Chondrocyte (in vitro differentiated cells): ENCODE measurements at places on chromosomes 11 and 22. TPM values are rescaled to one million over a fixed set of nuclear protein-coding genes. Genes with fewer than 3 reads are reported as not detected.

DNA sequence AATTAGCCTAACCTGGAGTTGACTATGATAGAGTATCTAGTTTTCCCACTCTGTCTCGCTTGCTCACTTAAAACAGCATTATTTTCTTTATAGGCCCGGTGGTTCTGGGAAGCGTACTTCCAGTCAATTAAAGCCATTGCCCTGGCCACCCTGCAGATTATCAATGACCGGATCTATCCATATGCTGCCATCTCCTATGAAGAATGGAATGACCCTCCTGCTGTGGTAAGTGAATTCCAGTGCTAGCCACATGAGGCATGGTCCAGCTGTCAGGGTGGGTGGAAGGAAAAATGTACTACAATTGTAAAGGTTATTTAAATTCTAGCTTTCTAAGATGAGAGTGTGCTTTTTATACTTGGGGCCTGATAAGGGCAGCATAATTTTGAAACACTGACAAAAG lies 76.0 kb downstream of the EXT2 start:
- H3K36me3 ChIP-seq: peaks cover 4% of the 10 kb centered on the region
- H3K4me3 ChIP-seq: no peak overlapping the region
- no peak for DNase-seq
- peaks cover 23% of the 10 kb centered on the region for H3K4me1 ChIP-seq

- H3K27me3 ChIP-seq: no peaks in the 10 kb centered on the region
- H3K27ac ChIP-seq: no peak overlapping the region
Observed at GRCh38 chr11:46679241-46680163, 20.9 kb downstream of the ARHGAP1 start.

- H3K4me3 ChIP-seq: no peak overlapping the region
- no peak for DNase-seq
- H3K27me3 ChIP-seq: no peaks in the 10 kb centered on the region
Observed at GRCh38 chr22:31150615-31151014, 9.4 kb upstream of the RNF185 start.

- no peaks in the 10 kb centered on the region for H3K27me3 ChIP-seq
- no peak overlapping the region for H3K27ac ChIP-seq
- H3K4me1 ChIP-seq: no peaks in the 10 kb centered on the region
Observed at GRCh38 chr11:41267451-41267850, 192.0 kb downstream of the LRRC4C start.

DNA sequence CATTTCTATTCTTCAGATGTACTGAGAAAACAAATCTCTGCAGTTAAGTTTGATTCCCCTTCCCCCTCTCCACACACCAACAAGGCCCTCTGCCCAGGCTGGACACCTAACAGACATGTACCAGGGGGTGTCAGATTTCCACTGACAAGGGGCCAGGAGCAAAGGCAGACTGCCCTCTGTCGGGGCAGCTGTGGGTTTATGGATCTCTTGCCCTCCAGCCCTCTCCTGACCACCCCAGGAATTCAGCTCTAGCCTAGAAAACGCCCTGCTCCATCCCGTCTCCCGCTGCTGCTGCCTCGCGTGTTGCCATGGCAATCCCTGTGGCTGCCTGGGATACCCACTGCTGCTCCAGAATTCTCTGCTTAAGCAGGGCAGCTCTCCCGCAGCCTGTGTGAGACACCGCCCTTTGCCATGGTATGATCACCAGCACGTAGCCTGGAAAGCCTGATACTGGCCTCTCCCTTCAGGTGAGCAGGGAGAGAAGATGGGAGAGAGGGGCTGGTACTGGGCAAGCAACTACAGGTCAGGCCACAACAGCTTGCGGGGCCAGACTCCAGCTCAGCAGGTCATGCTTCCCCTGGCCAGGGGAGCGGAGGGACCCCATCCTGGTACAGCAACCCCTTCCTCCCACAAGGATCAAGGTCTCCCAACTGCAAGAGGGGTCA lies 41.6 kb downstream of the BUD13 start:
- no peaks in the 10 kb centered on the region for H3K36me3 ChIP-seq
- H3K27ac ChIP-seq: no peak overlapping the region
- H3K4me1 ChIP-seq: peaks cover 15% of the 10 kb centered on the region
- no peak overlapping the region for H3K4me3 ChIP-seq

DNA sequence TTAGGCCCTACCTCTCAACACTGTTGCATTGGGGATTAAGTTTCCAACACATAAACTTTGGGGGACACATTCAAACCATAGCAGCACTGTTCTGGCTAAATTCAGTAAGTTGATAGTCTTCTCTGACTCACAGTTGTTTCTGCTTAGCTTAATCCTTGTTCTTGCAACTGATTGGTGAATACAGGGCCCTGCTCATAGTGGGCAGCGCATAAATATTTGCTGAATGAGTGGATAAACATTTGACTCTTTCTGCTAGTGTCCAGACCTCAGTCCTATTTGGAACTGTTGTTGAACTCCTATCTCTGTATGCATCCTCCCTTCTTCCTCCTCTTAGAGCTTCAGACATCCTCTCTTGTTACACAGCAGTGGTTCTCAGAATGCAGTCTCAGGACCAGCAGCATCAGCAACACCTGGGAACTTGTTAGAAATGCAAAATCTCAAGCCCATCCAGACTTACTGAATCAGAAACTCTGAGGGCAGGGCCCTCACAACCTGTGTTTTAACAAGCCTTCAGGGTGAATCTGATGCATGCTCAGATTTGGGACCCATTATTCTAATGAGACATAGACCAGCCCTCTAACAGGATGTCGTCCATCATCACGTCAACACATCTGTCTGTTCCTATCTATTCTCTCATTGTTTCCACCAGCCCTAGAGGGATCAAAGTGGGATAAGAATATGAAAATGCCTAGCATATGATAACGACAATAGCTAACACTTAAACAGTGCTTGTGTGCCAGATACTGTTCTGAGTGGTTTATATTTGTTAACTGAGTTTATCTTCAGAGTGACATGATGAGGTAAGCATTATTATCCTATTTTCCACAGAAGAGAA lies 22.3 kb downstream of the SPON1 start:
- H3K36me3 ChIP-seq: no peaks in the 10 kb centered on the region
- no peaks in the 10 kb centered on the region for H3K4me1 ChIP-seq
- no peak overlapping the region for H3K27ac ChIP-seq
- no peak for DNase-seq
- peaks cover 27% of the 10 kb centered on the region for H3K27me3 ChIP-seq
- no peak overlapping the region for H3K4me3 ChIP-seq

- H3K4me1 ChIP-seq: peaks cover 48% of the 10 kb centered on the region
- no peak overlapping the region for H3K4me3 ChIP-seq
- H3K27me3 ChIP-seq: no peaks in the 10 kb centered on the region
- no peak overlapping the region for H3K27ac ChIP-seq
- peaks cover 38% of the 10 kb centered on the region for H3K36me3 ChIP-seq
Observed at GRCh38 chr11:62535802-62536201, 10.8 kb downstream of the AHNAK start.

DNA sequence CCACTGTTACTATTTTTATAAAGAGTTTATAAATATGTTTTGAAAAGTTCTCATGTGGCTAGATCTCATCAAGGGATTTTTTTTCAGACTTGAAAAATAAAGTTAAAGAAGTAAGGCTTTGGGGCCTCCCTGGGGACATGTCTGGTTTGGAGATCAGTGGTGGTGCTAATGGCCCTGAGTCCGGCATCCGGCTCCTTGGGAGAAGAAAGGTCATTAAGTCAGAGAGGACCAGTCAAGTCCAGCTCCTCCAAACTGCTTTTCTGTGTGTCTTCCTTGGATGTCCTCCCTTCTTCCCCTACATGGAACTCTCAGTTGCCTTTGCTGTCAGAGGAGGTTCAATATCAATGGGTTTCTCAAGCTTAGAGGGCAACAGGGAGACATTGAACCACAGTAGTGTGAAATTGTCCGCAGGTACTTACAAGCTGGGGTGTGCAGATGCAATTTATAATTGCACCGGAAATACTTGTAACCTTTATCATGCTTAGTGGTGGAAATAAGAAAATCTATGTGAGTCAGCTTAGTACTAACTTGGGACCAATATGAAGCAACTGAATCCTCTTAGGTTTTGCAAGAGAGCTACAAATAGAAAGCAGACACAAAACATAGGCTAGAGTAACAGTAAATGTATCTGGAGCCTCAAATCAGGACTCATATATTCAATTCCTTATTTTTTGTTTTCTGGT lies 144.3 kb downstream of the TEAD1 start:
- no peak overlapping the region for H3K4me3 ChIP-seq
- H3K27ac ChIP-seq: peak overlapping the region; percentile 70
- no peak for DNase-seq
- no peaks in the 10 kb centered on the region for H3K36me3 ChIP-seq

DNA sequence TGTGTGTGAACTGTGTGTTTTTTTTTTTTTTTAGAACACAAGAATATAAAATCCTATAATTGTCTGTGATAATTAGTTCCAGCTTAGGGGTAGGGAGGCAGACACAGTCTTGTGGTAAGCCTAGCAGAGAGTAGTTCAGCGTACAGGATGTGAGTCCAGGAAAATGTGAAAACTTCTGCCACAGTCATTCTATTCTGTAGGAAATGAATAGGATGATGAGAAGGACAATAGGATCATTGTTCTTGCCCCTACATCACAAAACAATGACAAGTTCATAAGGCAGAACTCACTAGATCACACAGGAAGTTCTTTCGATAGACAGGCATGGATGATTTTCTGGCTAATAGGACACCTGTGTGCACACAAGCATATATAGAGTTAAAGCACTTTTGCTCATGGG lies 132.2 kb downstream of the NAV2 start:
- peaks cover 23% of the 10 kb centered on the region for H3K4me1 ChIP-seq
- H3K27me3 ChIP-seq: no peaks in the 10 kb centered on the region
- no peak overlapping the region for H3K27ac ChIP-seq
- no peak overlapping the region for H3K4me3 ChIP-seq
- DNase-seq: no peak

DNA sequence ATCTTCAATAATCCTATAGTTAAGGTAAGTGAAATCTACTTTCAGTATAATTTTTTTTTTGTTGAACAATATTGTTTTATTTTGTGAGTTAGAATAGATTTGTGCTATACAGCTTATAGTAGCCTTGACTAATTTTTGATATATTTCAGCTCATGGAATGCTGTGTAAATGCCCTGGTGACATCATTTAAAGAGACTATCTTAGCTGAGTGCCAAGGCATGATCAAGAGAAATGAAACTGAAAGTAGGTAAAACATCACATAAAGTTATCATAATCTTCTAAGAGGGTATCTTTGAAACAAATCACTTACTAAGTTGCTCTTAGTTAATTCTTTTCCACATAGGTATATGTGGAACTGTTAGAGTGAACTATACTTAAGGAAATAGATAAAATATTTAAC lies 51.4 kb upstream of the ACAT1 start:
- H3K27ac ChIP-seq: peak overlapping the region; percentile 56
- peaks cover 13% of the 10 kb centered on the region for H3K4me1 ChIP-seq
- H3K36me3 ChIP-seq: peaks cover 11% of the 10 kb centered on the region
- no peak for DNase-seq
- no peaks in the 10 kb centered on the region for H3K27me3 ChIP-seq
- no peak overlapping the region for H3K4me3 ChIP-seq

DNA sequence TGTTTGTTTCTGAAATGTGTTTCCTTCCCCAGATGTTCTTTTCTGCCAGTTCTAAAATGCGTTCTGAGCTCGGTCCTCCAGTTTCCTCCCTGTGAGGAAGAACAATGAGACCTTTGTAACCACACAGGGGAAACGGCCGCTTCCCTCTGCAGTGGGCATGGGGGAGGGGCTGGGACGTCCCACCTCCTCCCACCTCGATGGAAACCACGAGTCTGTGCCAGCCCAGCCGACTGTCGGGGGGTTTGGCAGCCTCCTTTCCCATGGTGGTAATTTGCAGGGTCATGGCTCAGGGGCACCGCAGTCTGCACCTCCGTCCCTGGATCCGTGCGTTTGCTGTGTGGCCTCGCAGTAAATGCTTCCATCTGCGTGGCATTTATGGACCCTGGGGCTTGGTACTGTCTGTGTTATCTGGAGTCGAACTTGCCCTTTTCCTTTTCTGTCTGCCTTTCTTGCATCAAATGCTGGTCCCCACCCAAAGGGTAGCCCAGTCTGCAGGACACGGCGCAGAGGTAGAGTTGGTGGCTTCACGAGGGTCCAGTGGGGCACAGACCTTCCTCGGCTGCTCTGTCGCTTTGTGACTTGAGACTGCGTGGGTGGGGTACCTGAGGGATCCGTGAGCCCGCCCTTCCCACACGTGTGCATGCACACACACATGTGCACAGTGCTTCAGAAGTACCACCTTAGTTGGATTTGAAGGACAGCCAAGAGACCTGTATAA lies 16.1 kb downstream of the LRP5 start:
- H3K27me3 ChIP-seq: no peaks in the 10 kb centered on the region
- H3K4me3 ChIP-seq: peak overlapping the region; percentile 6
- no peaks in the 10 kb centered on the region for H3K36me3 ChIP-seq
- no peak for DNase-seq
- H3K4me1 ChIP-seq: peaks cover 37% of the 10 kb centered on the region

DNA sequence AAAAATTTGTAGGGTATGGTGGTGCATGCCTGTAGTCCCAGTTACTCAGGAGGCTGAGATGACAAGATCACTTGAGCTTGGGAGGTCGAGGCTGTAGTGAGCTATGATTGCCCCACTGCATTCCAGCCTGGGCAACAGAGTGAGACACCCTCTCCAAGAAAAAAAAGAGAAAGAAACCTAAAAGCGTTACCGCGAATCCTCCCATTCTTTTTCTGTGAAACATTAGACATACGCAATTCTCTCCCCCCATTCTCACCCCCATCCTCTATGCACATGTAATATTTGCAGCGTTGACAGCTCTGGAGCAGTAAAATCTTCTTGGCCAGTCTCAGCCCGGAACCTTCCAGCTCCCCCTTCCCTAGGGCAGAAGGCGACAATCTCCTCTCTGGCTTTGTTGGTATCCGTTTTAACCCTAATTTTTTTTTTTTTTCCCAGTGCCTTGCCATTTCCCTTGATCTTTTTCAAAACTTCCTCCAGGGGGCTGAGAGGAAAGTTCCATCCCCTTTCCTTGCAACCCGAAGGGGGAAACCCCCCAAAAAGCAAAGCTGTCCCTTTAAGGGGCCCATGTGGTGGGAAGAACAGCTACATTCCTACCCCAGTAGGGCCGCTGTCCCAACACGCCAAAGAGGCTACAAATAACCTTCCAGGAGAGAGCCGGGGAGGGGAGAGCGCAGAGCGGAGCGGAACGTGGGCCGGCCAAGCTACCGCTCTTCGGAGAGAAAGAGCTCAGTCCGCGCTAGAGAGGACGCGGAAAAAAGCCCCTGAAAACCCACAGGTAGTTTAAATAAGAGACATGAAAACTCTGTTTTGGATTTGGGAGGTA lies 1.9 kb downstream of the LRP4 start:
- peak overlapping the region; percentile 80 for H3K4me3 ChIP-seq
- peak overlapping the region; percentile 85 for H3K27ac ChIP-seq
- no peak for DNase-seq
- H3K27me3 ChIP-seq: no peaks in the 10 kb centered on the region

DNA sequence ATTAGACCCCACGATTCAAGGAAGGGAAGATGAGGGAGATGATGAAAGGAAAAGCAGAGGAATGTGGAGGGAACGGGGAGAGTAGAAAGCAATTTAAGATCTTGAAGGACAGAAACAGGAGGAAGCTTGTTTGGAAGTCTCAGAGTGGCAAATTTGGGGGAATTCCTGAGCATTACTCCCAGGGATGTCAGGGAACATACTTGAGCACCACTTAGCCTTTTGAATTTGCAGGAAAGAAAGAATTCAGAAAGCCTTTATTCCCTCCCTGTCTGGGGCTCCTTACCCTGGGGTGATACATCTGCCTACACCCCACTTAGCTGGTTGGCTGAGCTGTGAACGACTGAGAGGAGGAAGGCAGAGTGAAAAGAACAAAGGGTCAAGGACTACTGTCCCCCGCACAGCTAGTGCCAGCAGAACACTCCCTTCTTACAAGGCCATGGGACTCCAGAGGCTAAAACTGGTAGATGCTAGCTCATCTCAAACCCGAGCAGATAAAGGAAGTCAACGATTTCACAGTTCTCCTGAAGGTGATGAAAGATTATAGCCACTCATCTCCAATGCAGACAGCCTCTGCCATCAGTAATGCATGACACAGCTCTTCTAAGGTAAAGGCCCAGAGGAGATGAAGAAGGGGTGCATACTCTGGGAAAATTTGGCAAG lies 84.0 kb upstream of the AKIP1 start:
- H3K27me3 ChIP-seq: no peaks in the 10 kb centered on the region
- H3K27ac ChIP-seq: no peak overlapping the region
- DNase-seq: no peak

Gene LDHAL6A
- not detected in 3 replicates for total RNA-seq

Gene MS4A7
- not detected in 3 replicates for total RNA-seq
